ENCODE measurements at places on chromosomes 3 and 15.

- no peak for DNase-seq
Measured at GRCh38 chr15:37220949-37221670, 120.8 kb upstream of the MEIS2 start.

DNA sequence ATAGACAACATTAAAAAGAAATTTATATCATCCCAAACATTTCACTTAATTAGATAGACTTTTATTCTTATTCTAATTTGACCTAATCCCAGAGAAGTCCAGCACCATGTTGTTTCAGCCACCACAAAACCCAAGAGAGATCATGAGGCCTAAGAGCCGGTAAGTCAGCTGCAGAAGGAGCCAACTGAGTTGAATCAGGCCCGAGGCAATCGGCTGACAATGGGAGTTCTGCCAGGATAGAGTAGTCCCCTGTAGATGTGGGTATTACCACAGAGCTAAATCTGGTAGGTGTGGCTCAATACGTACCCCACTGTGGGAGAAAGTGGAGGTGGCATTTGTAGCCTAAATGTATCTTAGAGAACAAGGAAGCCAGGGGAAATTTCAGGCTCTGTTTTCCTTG, 49.7 kb upstream of the UMPS start:
- DNase-seq, result no peak

GRCh38 chr15:95887666-95888390, 442.7 kb upstream of the NR2F2 start:
- DNase-seq, result no peak

DNA sequence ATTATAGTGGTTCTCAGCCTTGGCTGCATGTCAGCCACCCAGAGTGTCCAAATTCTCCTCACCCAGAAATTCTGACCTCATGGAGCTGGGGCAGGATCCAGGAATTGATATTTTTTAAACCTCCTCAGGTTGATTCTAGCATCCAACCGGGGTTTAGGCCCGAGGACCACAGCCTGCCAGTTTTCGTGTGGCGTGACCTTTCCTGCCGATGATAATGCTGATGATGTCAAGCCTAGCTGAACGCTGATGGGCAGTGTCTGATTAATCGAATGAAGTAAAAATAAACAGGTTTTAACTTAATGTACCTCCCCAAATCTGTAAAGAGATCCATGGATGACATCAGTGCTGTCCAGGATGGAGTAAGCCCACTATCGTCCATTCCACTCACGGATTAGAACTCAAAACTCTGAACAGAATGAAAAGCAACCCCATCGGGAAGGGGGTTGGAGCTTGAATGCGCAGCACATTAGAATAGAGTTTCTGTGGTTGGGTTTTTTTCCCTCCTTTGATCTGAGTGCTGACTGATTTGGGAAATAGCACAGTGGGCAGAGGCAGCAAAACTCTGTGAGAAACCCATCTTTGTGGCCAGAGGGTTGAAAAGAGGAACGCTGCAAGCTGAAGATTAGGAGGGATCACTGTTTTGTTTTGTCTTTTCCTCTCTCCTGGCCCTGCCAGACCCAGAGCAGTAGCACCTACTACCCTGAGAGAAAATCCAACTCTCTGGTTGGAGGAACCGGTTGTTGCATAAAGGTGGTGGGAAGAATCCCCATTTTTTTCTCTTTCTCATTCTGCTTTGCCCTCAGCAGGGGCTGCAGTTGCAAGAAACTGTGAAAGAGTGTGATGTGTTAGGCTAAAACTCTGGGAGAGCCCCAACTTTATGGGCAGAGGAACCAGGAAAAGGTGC, 153.9 kb downstream of the APBA2 start:
- no peak for DNase-seq

DNA sequence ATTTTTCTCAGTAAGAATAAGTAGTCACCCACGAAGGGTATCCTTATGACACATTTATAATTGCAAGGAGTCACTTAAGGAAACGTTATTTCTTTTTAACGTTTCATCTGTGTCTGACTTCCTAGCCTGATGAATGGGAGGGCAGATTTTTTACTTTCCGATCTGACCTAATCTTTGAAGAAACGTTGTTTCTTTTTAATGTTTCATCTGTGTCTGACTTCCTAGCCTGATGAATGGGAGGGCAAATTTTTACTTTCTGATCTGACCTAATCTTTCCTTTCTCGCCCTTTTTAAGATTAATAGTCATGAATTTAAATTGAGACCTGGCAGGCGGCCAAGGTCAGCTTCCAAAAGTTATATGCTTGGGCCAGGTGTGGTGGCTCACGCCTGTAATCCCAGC, 3.0 kb upstream of the KLHL6 start:
- no peak for DNase-seq

- no peak for DNase-seq
Measured at GRCh38 chr3:48571938-48572337, 8.4 kb upstream of the UCN2 start.

DNA sequence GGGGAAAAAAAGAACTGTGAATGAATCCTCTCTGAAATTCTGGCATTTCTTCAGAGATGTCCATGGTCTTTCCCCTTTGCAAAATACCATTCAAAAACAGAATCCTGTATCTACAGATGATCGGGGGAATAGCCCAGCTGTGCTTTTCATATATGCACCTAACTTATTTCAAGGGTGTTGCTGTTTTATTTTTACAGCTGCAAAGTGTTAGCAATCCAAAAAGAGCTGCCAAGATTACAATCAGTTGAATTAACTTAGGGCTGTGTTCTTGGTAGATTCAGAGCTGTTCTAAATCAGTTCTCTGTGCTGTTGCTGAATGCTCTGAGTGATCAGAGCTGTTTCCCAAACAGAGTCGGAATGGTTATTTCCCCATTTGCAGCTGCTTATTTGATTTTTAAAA, 175.7 kb upstream of the SEMA6D start:
- no peak for DNase-seq

DNA sequence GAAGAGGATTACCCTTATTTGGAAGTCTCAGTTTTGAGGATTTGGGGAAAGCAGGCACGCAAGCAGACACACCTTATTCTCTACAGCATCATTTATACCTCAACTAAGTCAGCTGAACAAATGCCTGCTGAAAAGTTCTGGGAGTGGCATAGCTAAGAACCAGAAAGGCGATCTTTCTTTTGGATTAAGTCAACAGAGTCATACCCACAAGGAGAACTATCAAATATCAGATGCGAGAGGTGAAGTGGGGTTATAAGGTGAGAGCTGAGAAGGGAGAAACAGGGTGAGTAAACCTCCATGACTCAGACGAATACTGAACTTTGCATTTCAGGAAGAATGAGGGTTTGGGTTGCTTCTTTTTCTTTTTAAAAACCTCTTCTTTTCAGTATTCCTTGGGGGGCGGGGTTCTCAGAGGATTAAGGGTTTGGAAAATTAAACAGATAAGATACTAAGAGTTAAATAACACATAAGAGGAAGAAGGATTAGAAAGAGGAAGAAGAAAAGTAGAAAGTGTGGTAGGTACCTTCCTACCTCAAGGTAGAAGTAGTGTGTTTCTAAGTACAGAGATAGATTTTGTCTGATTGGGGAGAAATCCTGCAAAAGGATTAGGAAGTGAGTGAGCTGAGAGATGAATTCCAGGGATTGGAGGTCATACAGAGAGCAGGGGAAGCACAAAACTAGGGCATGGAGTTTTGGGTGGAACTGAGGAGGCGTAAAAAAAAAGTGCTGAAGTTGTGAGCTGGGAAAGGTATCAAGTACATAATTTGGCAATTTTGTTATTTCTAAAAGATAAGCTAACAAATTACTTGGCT, 41.3 kb upstream of the ICE2 start:
- DNase-seq, result no peak
